ENCODE measurements at places on chromosomes 3 and 15.

DNA sequence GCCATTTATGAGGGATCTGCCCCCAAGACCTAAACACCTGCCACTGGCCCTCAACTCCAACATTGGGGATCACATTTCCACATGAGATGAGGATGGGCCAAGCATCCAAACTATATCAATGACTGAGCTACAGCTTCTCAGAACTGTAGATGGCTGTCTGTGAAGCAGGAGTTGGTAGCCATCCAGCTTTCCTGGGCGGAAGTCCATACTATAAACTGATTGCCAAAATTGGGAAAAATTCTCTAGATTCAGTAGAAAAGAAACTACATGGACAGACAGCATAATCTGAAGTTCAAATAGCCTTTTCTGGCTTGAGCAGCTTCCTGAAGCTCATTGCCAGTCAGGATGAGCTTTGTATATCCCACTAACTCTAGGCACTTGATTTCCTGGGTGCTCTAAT lies 214.7 kb upstream of the ZBTB20 start:
- DNase-seq: no peak

- no peak for DNase-seq
Observed at GRCh38 chr3:196519718-196520082, 4.6 kb upstream of the SMCO1 start.

DNA sequence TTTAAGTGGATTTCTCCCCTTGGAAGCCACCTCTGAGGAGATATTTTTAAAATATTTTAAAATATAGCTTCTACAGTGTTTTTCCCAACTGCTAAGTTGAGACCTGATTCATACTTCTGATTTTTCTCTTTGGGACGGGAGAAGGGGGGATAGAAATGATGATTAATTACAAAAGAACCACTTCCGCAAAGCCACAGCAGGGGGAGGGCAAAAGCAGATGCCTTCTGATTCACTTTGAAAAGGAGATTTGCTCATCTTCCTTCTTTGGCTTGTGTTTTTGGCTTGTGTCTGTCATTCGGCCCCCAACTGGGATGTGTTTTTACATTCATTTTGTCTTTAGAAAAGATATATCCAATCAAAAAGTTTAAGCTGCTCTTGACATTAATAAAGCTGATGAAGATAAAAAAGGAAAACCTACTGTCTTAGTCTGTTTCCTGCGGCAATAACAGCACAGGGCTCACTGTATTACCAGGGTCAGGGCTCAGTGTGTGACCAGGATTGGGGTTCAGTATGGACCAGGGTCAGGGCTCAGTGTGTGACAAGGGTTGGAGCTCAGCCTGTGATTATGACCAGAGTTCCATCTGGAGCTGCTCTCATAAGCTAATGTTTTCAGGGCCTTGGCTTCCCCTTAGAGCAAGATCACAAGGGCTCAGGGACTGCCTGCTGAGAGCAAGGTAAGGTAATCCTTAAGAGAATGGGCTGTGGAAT lies 223.2 kb downstream of the MTHFS start:
- no peak for DNase-seq

DNA sequence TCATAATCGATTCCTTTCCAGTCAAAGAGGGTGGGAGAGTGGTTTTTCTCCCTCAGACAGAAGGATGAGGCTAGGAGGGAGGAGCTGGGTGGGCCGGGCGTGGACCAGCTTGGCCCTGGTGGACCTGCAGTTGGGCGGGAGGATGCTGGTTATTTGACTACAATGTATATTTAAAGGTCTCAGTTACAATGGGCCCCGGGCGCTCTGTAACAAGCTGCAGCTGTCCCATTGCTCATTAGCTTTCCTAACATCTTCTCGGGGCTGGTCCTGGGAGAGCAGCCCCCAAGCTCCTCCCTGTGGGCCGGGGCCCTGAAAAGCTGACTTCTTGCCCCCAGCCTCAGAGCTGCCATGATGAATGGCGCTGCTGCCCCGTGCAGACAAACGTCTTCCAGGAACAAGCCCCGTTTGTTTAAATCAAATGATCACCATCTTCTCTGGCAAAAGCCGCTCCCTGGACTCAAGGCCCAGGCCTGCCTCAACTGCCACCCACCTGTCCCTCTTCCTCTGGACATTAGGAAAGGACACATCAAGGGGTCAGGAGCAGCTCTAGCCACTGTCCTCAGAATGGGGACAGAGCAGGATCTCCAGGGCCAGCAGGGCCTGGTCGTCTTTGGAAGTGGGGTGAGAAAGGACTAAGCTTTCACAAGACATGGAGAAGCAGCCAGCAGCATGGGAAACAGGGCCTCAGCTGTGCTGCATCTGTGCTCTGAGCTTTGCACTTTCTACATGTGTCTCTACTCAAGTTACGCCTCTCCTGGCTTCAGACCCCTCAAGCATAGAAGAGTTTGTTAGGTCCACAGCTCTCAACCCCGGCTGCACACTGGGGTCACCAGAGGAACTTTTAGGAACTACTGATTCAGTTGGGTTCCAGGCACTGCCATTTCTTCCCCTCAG lies 38.6 kb downstream of the MAGEF1 start:
- no peak for DNase-seq

- no peak for DNase-seq
Observed at GRCh38 chr15:74275957-74276356, 39.8 kb downstream of the CCDC33 start.

DNA sequence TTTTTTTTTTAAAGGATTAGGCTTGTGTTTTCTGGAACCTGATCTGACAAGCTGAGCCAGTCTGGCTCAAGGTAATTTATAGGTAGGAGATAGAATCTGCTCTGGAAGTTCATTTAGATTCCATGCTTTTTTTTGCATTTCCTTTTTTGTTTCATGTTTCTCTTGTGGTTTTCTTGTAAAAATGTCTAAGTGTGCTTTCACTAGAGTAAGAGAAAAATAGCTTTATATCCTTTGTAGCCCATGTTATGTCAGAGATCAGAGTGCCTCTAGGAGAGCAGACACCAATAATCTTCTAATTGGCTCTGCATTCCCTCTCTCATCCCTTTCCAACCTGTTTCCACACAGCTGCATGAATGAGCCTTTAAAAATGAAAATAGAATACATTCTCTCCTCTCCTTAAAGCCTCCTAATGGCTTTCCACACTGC lies 389.8 kb upstream of the KCNMB2 start:
- no peak for DNase-seq

DNA sequence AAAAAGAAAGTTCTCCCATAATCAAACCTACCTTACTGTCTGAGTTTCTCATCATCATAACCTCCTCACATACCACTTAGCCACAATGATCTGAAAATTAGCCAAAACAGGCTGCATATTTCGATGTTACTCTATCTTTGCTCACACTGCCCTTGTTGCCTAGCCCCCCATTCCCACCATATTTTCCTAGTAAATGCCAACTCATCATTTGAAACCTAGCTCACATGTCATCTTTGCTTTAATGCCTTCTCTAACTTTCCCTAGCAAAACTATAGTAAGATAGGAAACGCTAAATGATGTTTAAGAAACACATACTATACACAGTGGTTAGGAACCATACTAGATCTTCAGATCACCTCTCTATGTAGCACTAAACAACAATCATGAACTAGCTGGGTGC lies 64.9 kb downstream of the INO80 start:
- no peak for DNase-seq

GRCh38 chr15:93366387-93367100 lies 277.5 kb upstream of the RGMA start:
- no peak for DNase-seq

- DNase-seq: peak; percentile 4
Observed at GRCh38 chr3:52524258-52524751, 9.4 kb downstream of the NT5DC2 start.

GRCh38 chr15:38602910-38603670 lies 38.5 kb upstream of the RASGRP1 start:
- DNase-seq: no peak

- DNase-seq: no peak
Observed at GRCh38 chr3:12931273-12931905, 90.0 kb upstream of the RPL32 start.

- DNase-seq: no peak
Observed at GRCh38 chr3:102614585-102614984, 179.8 kb downstream of the ZPLD1 start.

- no peak for DNase-seq
Observed at GRCh38 chr3:59990915-59991314, 941.1 kb upstream of the CFAP20DC start.

GRCh38 chr3:30711867-30712266 lies 105.5 kb downstream of the TGFBR2 start:
- no peak for DNase-seq

GRCh38 chr3:158097593-158098308 lies 8.5 kb downstream of the SHOX2 start:
- DNase-seq: no peak

GRCh38 chr3:25002052-25002451 lies 426.0 kb upstream of the RARB start:
- DNase-seq: no peak

DNA sequence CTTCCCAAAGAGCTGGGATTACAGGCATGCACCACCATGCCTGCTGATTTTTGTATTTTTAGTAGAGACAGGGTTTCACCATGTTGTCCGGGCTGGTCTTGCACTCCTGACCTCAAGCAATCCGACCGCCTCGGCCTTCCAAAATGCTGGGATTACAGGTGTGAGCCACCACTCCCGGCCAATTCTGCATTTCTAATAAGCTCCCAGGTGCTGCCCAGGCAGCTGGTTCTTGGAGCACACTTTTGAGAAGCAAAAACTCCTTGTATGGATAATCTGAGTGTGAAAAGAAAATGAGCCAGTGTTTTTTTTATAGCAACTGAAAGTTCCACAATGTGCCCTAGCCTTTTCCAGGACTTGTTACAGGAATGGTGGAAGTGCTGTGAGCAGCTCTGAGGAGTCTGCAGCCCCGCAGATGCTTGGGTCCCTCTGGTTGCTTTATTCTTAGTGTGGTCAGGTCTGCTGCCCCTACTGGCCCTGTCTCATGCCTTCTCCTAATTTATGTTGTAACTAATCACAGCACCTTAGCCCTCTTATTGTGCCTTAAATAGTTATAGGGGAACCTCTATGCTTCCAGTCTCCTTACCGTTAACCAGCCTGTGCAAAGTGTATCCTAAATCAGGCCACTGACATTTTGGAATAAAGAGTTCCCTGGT lies 13.5 kb upstream of the KCNAB1 start:
- no peak for DNase-seq

DNA sequence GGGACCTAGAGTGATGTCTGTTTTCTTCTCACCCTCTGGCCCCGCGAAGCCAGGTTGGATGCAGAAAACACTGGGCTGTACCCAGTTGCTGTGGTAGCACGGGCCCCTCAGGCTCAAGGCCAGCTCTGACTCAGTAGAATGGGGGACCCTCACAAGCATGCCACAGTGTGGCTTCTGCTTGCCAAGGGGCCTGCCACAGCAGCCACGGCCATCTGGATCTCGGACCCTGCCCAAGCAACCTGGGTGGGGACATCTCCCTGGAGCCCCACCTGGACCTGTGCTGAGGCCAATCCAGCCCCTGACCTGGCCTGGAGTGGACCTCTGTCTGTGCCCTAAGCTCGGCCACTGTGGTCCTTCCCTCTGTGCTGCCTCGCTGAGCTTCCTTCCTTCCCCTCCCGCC lies 59.0 kb downstream of the MGLL start:
- peak; percentile 60 for DNase-seq

- no peak for DNase-seq
Observed at GRCh38 chr3:40895109-40895508, 304.2 kb upstream of the CTNNB1 start.

- DNase-seq: no peak
Observed at GRCh38 chr3:42654331-42655201, 1.1 kb downstream of the ZBTB47 start.

- no peak for DNase-seq
Observed at GRCh38 chr3:133491481-133492059, 81.9 kb upstream of the CDV3 start.

DNA sequence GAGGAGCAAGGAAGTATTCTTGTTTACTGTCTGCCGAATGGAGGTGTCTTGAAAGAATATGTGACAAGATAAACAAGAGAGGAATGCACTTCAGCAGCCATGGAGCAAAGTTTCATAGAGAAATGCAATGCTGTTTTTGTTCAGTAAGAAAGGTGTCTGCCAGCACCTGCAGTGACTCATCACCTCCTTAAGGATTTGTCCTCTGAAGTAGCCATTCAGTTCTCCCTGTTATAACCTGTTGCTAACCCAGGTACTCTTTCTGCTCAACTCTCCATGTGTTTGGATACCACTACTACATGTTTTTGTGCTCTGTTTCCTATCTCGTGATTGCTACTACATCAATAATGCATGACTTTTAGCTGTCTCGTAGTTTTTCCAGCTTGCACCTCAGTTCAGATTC lies 328.9 kb downstream of the CHL1 start:
- no peak for DNase-seq

- DNase-seq: no peak
Observed at GRCh38 chr3:128326051-128326823, 140.5 kb downstream of the DNAJB8 start.

DNA sequence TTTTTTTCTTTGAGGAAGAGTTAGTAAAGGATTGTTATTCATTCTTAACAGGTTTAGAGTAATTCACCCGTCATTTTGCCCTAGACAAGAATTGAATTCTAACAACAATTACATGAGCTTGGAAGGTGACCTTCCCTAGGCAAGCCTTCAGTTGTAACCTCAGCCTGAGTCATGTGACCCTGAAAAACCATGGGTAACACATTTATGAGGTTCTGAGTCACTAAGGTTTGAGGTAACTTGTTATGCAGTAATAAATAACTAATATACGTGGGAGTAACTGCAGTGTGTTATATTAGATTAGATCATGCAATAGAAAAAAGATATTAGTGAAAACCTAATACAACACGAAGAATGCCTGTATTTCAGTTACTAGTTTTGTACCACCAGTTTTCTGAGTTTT lies 237.6 kb upstream of the NDN start:
- DNase-seq: no peak

GRCh38 chr3:143067201-143067600 lies 52.4 kb upstream of the CHST2 start:
- no peak for DNase-seq

DNA sequence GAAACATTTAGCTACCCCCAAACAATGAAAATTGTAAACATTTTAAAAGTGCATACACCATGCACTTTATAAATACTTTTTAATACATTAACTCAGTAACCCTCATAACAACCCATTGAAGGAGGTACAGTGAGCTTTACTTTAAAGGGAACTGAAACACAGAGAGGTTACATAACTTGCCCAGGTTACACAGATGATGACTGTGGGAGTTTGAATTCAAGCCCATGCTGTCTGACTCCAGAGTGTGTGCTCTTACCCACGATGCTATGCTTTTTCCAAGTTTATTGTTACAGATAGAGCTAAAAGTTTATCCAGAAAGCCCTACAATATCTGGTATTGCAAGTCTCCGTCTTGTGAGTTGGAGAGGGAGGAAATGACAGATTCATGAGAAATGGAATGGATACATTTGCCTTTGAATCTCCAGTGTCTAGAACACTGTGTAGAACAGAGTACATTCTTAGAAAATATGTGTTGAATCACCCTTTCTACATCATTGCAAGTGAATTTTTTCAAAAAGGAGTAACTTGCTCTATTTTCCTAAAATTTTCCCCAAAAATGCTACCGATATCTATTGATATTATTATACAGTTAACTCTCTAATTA lies 428.3 kb downstream of the NAALADL2 start:
- no peak for DNase-seq

GRCh38 chr3:64900156-64900555 lies 212.4 kb upstream of the ADAMTS9 start:
- no peak for DNase-seq
